Lung microvascular endothelial cell (primary cell): ENCODE measurements at places on chromosomes 1 and 21. TPM values are rescaled to one million over a fixed set of nuclear protein-coding genes. Genes with fewer than 3 reads are reported as not detected.
A peak's percentile ranks its signal among the peaks of the same experiment; 100 is the strongest.

C1orf185 gene
- total RNA-seq = not detected in 2 replicates

- peak; percentile 83 for DNase-seq
Observed at GRCh38 chr1:21782349-21782867, 541 bp downstream of the USP48 start.

DNA sequence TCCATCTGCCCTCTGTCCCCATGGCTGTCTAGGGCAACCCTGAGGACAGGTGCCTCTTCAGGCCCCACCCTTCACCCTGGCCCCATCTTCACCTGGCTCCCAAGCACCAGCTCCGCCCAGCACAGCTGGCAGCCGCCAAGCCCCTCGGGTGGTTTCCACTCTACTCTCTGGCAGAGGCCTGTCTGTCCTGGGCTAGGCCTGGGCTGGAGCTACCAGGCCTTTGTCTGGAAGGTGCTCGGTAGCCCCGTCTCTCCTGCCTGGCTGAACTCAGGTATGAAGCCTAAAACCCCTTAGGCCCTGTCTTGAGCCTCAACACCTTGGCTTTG is 17.4 kb downstream of the SDC3 start:
- DNase-seq = no peak

LDLRAP1 gene
- total RNA-seq = 12.9 and 13.1 TPM in 2 replicates

EDARADD gene
- under 0.01 TPM in 1 of 2 replicates, not detected in the other for total RNA-seq

NFASC gene
- under 0.01 TPM in 2 replicates for total RNA-seq

DNA sequence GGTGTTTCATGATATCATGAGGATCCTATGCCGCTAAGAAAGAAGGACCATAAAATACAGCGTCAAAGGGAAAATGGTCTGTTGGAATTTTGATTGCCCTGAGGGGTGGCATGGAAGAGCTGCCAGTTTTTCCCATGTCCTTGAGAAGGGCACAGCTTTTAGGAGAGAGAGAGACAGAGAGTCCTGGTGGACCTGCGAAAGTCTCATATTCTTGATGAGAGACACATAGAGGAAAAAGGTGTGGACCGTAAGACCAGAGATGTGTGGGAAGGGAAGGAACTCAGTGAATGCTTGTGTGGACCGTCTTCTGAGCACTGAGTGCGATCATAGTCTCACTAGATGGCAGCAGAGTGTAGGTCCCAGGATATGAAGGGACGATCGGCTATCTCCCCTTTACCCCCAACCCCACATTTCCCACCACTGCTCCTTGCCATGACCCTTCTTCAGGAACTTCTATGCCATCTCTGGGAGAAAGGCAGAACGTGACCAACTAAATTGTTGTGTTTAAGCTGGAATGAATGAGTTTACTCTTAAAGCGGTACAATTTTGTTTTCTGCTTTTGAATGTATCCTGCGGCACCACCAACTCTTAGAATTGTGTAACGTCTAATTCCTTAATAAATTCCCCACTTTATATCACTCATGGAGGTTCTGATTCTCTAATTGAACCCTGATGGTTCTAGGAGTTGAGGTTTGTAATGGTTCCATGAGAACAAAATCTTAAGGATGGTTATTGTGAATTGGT is 117.7 kb downstream of the CTH start:
- DNase-seq = peak; percentile 26

GPR37L1 gene
- under 0.01 TPM in 1 of 2 replicates, not detected in the other for total RNA-seq

PDZK1IP1 gene
- not detected in 2 replicates for total RNA-seq

LCE2B gene
- not detected in 2 replicates for total RNA-seq

SIK1 gene
- total RNA-seq = 0.65 and 4.0 TPM in 2 replicates

DNA sequence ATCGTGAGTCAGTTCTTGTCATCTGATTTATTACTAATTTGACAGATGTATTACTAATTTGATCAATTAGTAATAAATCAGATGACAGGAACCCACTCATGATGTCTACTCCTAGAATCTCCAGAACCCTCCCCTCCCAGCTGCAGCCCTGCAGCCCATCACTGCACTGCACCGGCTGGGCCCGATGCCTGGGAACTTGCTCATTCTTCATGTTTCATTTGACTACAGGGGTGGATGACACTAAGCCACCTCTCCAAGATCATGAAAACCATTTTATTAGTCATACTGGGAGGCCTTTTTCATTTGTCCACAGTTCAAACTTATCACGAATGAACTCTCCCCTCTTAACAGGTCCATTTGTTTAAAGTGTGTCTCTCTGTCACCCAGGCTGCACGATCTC is 41.0 kb downstream of the KCNH1 start:
- DNase-seq = no peak

- DNase-seq = peak; percentile 49
Observed at GRCh38 chr1:172287208-172287607, 133.3 kb upstream of the C1orf105 start.

FCRL1 gene
- not detected in 2 replicates for total RNA-seq

TIMM17A gene
- 47.5 and 49.2 TPM in 2 replicates for total RNA-seq

DNA sequence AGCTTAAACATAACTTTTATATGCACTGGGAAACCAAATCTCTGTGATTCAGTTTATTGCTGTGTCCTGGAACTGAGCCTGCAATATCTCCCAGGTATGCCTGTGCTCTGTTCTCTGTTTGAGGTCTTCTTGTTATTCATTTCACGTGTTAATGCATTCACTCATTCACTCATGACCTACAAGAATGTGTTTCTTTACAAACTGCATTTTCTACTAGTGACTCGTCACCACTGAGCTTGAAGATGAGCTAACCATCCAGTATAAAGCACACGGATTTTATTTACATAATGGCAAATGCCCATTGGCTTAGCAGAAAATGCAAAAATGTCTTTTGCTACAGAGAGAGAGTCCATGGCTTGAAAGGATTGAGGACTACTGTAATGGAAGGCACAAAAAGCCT is 75.0 kb upstream of the DUSP10 start:
- no peak for DNase-seq

SLC39A1 gene
- total RNA-seq = 80.0 and 117 TPM in 2 replicates

DNA sequence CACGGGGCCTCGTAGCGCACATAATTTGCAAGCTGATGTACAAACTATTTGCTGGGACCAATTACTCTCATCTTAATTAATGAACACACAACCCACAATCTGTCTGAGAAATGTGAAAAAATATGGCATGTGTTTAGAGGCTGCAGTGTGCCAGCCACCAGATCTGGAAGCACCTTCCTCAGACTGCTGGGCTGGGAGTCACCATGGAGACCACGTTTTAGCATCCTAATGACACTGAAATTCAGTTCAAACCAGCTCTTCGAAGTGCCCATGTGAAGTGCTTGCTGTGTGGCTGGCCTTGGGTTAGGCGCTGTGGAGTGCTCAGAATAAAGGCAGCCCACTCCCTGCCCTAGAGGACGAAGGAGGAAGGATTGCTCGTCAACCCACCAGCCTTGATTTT is 482.4 kb downstream of the OMA1 start:
- DNase-seq = no peak

OR2L13 gene
- total RNA-seq = not detected in 2 replicates

HSPA6 gene
- 0.22 and 0.99 TPM in 2 replicates for total RNA-seq

DNA sequence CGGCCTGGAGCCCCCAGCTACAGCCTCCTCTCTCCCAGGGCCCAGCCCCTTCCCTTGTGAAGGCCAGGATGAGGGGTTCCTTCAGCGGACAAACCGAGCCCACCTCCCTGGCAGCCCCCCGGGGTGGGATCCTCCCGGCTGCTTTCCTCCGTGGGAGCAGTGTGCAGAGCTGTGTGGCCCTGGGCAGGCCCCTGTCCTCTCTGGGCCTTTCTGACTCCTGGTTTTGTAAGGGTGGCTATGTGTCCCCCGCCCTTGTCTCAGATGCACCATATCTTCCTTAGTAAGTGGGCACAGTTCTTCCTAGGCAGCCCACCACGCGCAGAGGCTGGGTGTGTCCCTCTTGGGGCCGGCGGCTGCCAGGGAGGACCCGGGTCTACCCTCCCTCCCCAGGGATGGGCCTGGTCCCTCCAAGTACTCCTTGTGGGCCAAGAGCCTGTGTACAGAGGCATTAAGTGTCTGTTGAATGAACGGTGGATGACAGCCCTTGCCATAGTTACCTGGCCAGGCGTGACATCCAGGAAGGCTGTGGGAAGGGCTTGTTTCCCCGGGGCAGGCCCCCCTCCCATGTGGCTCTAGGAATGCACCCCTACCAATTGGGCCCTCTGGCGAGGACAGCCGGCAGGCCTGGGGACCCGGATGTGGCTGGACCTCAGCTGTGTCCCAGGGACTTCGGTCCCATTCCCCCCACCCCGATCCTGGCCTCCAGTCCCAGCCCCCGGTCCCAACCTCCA is 3.8 kb downstream of the SMIM1 start:
- DNase-seq = no peak

GRCh38 chr1:2939041-2939552 is 82.2 kb upstream of the ACTRT2 start:
- DNase-seq = no peak

SPRR2B gene
- total RNA-seq = not detected in 2 replicates

IFFO2 gene
- total RNA-seq = 4.6 and 7.4 TPM in 2 replicates

DNA sequence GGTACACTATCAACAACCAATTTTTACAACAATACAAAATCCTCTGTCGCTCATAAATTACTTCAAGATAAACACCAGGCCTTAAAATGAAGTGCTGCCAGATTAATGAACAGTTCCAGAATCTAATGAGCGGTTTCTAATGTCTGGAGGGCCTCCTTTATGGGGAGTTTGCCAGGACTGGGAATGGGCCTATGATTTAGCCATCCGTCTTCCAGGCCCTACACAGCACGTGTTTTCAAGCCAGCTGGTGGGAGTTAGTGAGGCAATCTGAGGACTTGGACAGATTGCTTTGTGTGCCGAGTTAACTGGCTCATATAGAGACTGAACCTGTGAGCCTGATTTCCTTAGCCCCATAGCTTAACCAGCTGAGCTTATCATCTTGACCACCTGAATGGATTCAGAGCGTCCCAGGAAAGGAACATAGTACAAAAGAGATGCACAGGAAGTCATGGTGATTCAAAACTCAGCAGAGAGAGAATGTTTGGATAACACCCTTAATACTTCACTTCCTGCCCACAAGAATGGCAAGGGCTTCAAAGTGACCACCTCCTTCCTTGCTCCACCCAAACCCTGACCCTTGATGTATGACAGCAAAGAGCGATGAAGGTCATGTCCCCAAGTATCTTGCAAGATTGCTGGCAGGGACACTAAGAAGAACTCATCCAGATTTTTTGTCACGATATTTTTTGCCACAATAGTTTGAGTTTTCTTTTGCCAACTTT is 143.5 kb downstream of the SLC30A10 start:
- no peak for DNase-seq

DNA sequence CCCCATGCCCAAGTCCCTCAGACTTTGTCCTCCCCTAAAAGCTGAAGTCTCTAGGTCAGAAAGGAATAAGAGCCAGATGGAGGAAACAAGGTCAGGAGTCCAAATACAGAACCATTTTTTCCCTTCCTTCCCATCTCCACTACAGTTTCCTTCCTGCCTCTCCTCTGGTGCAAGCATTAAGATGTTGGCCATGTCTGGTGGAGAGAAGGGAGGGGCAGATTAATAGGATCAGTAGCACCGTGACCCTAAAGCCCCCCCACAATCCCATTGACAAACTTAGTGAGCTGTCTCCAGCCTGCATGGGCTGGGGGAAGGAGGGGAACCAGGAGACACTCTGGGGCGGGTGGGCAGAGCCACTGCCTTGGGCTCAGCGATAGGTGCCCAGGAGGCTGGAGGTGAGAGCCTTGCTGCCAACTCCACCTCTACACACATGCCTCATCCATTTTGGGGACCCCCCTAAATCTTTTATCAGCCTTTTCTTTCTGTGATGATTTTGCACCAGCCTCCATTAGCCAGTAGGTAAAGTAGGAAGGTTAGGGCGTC is 59.8 kb downstream of the RHBG start:
- DNase-seq = no peak

DNA sequence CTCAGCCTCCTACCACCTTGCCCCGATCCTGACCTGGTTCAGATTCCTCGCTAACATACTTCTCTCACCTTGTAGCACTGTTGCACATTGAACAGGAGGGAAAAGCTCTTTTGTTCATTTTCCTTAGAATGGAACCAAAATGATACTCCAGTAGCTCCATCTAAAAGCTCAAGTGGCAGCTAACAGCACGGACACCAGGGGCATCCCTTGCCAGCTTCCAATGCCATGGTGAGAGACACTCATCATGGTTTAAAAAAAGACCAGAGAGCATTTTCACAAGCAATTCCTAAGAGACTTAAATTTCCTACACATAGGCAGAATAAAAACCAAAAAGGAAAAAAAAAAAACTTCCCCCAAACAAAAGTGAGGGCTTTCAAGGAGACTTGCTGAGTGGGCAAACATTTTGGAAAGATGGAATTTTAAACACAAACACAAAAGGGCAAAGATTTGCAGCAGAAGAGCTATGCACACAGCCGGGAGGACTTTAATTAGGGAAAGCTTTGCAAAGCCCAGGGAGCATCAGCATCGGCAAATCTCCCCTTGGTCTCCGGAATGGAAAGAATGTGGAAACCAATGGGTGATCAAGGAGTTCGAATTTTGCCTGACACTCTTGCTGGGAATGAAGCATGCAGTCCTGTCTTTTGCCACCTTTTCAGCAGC is 84.3 kb downstream of the CAPZB start:
- no peak for DNase-seq

DNA sequence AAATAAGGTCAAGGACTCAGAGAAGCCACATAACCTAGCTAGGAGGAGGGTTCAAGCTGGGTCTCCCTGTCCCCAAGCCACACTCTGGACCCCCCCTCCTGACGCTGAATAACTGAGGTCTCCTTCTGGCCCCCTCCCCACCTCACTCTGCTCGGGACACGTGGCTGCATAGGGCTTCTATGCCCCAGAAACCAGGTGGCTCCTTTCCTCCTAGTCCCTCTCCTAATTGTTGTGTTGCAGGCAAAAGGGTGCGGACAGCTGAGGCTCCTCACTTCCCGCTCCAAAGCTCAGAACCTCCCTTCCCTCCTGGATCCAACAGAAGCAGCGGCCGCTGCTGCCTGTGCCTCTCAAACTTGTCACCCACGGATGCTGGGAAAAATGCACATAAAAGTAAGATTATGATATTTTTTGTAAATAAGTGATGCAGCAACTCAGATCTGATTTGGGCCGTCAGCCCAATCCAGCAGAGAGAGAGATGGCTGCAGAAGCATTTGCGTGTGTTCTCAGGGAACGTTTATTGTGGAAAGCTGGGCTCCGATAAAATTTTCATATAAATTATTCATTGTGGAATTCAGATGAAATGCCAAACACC is 40.8 kb upstream of the C1orf174 start:
- DNase-seq = no peak

- DNase-seq = no peak
Observed at GRCh38 chr1:208221291-208221622, 22.9 kb downstream of the PLXNA2 start.

E2F2 gene
- 0.40 and 0.87 TPM in 2 replicates for total RNA-seq

DNA sequence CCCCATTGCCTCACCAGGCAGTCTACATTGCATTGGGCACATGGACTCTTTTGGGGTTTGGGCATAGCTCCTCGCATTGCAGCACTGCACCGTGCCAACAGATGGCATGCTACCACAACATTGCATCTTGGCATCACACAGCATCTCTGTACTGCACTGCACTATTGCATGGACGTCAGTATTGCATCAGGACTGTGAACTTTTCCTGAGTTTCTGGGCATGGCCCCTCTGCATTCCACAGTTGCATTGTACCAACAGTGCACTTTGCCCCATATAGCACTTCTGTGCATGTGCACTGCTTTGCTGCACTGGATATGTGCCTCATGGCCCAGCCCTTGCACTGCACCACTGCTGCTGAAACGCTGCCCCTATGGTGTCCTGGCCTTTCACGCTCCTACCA is 9.6 kb downstream of the PTPRU start:
- DNase-seq = peak; percentile 39

MAD2L2 gene
- 23.0 and 27.7 TPM in 2 replicates for total RNA-seq
